ENCODE measurements at places on chromosomes 16 and 17. TPM values are rescaled to one million over a fixed set of nuclear protein-coding genes. Genes with fewer than 3 reads are reported as not detected.

The CCL1 gene
- not detected for total RNA-seq

The MFAP4 gene
- total RNA-seq: 119 TPM

The COPRS gene
- 47.0 TPM for total RNA-seq

The HS3ST3B1 gene
- 2.6 TPM for total RNA-seq

The MYOCD gene
- 50.1 TPM for total RNA-seq

The ADAP2 gene
- 14.4 TPM for total RNA-seq

DNA sequence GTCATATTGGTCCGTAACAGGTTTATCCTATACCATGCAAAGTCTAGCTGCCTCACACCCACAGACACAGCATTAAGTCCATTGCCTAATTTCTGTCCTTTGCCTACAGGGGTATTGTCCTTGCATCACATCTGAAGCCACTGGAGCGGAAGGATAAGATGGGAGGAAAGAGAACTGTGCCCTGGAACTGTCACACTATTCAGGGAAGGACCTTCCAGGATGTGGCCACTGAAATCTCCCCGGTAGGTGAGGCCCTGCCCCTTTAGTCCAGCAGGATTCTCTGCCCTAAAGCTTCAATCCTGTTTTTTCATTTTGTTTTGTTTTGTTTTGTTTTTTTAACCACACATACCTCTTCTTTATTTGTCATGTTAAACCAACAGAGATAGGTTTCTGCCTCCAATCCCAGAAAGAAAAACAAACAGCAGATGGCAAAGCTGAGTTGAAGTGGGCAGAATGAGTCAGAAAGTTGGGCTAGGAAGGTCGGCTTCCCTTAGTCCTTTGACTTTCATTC, 2.2 kb upstream of the EFTUD2 start:
- no peak for DNase-seq

- DNase-seq: no peak
These were observed 1.7 kb downstream of the MYOCD start for GRCh38 chr17:12667299-12667958.

- no peak for DNase-seq
These were observed 203.0 kb downstream of the CPPED1 start for GRCh38 chr16:12600536-12601256.

GRCh38 chr16:19132255-19132654, 18.5 kb downstream of the ITPRIPL2 start:
- no peak for DNase-seq

DNA sequence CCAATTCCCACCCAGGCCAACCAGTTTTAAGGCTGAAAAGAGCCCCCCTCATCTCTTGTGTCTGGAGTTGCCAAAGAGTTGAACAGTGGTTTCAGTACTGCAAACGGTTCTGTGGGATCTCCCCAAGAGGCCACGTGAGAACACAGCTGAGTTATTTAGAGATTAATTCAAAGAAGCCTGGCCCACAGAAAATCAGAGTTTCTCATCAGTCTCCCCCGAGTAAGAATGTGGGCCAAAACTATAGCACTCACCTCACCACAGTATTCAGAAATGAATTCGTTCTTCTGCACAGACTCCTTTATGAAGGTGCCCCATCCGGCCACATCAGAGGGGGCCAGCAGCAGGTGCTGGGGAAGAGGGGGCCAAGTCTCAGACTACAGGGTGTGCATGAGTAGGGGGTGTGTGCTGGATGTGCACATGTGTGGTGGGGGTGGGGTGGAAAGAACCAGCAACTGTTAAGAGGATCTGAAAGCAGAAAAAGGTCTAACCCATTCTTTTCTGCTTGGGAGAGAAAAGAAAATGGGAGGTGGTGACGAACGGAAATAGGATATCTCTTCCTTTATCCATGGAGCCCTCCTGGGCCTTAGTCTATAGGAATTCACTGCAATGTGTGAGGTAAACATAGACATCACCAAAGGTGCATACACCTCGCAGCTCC, 22.6 kb downstream of the CNTNAP1 start:
- no peak for DNase-seq

- DNase-seq: no peak
These were observed 65.7 kb downstream of the SMURF2 start for GRCh38 chr17:64596439-64596838.

- no peak for DNase-seq
These were observed 13.9 kb downstream of the SNN start for GRCh38 chr16:11681976-11682654.

- DNase-seq: no peak
These were observed 11.0 kb downstream of the NEUROD2 start for GRCh38 chr17:39596543-39597267.

Data from right cardiac atrium (tissue), 5 donors.